ENCODE measurements at places on chromosomes 7 and 10.

- DNase-seq: no peak
These were observed 70.3 kb upstream of the NMT2 start for GRCh38 chr10:15238555-15239335.

- DNase-seq: no peak
These were observed 116.2 kb downstream of the AVL9 start for GRCh38 chr7:32611201-32612099.

GRCh38 chr7:139777948-139778841 is at the start of gene HIPK2:
HIPK2 (minus strand) TSS chr7:139777998; CDS start chr7:139777623, 375 bp downstream.
- DNase-seq: no peak

DNA sequence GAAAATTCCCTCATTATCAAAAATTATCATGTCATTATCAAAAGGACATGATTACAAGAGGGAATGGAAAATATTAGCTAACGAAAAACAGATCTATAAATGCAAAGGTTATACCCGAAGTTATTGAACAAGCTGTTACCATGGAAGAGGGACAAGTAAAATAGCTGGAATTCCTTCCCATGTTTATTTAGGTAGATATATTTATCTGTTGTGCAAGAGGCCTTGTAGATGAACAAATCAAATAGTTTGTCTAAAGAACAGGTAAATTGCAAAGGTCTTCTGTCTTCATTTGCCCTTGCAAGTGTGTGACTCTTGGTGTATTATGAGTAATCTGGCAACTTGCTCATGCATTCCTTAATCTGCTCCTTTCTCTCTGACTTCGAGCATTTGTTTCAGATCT is 1170.9 kb downstream of the SORCS1 start:
- DNase-seq: no peak

DNA sequence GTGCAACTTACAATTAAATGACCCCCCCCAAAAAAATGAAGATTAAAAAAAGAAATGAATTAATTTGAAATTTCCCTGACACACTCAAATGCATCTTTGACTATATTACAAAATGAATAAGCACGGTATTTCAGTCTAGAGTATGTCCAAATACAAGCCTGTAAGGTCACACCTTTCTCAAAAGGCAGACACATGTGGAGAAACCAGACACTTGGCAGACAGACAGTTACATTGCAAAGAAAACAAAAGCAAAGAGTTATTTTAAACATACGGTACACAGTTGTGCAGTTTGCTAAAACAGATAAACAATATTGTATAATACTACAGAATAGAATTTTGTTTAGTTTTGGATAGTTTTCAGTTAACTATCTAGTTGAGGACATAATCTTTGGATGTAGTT is 153.0 kb downstream of the ATE1 start:
- no peak for DNase-seq

GRCh38 chr7:24978843-24979469 is 1.0 kb downstream of the OSBPL3 start:
- no peak for DNase-seq

GRCh38 chr7:43454936-43455518 is 127.9 kb upstream of the STK17A start:
- DNase-seq: peak; percentile 6

DNA sequence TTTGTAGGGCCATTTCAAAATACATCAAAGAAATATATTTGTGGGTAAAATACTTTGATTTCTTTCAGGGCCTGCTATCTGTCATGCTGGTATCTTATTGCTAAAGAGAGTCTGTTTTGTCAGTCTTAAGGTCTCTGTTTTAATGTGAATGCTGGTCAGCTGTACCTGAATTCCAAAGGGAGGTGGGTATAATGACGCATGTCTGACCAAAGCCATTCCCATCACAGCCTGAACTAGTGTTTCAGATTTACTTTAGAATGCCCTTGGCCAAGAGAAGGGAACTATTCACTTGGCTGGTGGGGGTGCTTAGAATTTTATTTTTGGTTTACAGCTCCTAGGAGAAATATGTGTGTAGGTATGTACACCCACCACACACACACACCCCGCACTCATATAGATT is 30.6 kb upstream of the MYL10 start:
- DNase-seq: no peak

DNA sequence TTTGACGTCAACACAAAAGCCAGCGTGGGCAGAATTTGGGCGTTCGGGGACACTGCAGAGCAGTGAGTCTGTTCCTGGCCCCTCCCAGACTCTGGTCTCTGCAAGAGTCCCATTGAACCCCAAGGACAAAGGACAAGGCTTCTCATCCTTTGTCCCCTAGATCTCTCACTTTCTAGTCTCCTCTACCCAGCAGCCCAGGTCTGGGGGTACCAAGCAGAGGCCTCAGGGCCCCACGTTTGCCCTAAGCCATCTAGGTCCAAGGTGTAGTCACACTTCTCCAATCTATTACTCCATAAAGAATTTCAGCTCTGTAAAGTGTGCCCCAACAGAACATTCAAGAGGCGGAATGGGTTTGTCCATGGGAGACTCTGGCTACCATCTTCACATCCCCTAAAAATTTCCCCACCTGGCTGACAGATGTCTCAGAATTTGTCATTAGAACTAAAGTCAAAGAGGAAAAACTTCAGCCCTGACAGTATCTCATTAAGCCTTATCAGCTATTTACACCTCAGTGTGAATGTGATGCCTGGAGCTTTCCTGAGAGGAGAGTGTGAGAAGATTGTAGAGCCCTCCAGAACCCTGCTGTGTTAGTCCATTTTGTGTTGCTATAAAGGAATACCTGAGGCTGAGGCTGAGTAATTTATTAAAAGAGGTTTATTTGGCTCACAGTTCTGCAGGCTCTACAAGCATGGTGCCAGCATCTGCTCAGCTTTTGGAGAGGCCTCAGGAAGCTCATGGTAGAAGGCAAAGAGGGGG is 81.4 kb upstream of the HABP2 start:
- no peak for DNase-seq

DNA sequence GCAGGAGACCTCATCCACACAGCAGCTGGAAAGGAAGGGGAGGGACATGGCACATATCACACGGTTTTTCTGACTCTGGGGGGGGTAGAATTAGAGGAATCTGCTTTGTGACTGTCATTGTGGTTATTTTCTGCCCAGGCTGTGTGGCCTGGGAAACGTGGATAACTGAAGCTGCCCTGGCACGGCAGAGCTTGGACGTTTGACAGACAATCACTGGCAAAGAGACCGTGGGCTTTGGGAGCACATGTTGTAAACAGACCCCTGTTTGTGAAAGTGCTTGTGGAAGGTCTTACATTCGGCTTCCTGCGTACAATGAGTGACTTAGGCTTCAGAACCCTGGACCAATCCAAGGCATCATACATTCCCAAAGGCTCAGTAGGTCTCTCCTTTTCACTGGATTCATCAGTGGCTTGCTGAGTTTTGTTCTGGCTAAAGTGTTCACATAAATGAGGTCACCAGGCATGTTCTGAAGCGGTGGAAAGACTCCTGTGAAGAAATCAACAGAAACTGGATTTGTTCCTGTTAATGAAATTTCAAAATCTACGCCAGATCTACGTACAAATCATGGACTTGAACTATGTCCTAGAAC is 188.2 kb downstream of the TEX36 start:
- no peak for DNase-seq

- no peak for DNase-seq
These were observed 260.6 kb downstream of the KCNMA1 start for GRCh38 chr10:77377034-77377433.

- no peak for DNase-seq
These were observed 582.8 kb upstream of the NRP1 start for GRCh38 chr10:33917069-33917780.

GRCh38 chr10:84374455-84374854 is 46.1 kb downstream of the CCSER2 start:
- no peak for DNase-seq

- DNase-seq: no peak
These were observed 307.2 kb downstream of the TCERG1L start for GRCh38 chr10:131004276-131004675.

GRCh38 chr10:6514180-6514579 is 65.9 kb downstream of the PRKCQ start:
- no peak for DNase-seq

- DNase-seq: no peak
These were observed 94.1 kb upstream of the PCBD1 start for GRCh38 chr10:70982443-70982842.

GRCh38 chr10:126598009-126598408 is 72.5 kb downstream of the C10orf90 start:
- DNase-seq: no peak

DNA sequence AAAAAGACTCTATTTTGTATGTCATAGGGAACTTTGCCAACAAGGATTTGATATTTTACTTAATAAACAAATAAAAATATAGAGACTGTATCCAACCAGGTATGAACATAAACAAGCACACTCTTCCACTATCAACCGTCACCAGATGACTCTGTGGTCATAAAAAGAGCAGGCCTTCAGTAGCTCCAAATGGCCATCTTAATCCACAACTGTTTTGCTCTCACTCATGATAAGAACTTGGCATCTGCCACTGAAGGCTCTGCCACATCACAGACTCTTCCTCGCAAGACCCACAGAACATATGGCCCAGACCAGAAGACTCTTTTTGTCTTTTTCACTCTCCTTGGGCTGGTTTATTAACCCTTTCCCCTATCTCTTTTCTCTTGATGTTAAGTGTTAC is 98.7 kb upstream of the POM121L12 start:
- no peak for DNase-seq

- no peak for DNase-seq
These were observed 553.0 kb downstream of the KCNMA1 start for GRCh38 chr10:77084431-77085144.

- DNase-seq: no peak
These were observed 114.9 kb downstream of the IPMK start for GRCh38 chr10:58152673-58153263.

GRCh38 chr10:17766731-17767130 is 14.7 kb downstream of the TMEM236 start:
- no peak for DNase-seq

- no peak for DNase-seq
These were observed 18.7 kb upstream of the CBLL1 start for GRCh38 chr7:107725138-107725740.

DNA sequence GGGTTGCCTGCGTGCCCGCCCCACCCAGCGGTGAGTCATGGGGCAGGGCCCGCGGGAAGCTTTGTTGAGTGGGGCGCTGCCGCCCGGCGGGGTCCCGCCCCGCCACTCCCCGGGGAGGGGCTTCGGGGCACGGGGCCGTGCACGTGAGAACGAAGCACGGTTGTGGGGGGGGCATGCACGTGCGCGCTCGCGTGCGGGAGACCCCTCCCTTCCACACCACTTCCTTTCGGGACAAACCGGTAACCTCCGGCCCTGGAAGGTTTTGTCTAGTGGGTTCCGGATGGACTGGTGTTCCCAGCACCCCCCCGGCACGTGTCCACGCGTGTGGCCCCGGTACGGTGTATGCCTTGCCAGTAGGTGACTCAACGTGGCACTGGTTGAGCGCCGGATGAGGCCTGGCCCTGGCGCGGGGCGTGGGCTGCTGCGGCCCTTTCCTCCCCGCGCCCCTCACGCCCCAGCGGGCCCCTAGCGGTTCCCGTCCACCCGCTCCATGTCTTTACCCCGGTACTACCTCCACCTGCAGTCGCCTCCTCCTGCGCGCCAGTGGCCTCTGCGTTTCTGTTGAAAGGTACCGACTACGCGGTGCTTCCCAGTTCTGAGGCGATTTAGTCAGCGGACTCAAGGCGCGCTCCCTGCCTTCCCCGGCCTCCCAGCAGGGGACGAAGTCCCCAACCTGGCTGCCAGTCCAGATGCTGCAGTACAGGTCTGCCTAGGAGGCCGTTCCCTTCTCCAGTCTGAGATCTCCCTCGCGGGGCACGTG is 3.1 kb downstream of the ADIRF start:
- no peak for DNase-seq

- DNase-seq: no peak
These were observed 174.4 kb downstream of the ELFN1 start for GRCh38 chr7:1844336-1844950.

GRCh38 chr7:143934526-143935325 is at the start of gene OR2F2:
OR2F2 (plus strand) TSS chr7:143935233; CDS start chr7:143935233, 0 bp downstream.
- DNase-seq: no peak

DNA sequence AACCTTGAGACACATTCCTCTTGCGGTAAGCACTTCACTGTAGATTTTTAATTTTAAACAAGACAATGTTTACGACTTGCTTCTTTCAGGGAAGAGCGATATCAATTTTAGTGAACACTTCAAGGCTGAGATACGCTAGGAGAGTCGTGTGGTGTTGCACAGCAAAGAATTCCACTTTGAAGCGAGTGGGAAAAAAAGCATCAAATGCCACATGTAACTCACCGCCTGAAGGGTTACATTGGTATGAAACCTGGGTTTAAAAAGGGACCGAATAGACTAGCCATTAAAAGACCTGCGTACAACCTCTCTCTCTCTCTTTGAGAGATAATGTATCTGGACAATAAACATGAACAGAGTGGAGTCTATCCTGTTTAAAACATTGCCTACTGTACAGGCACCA is 68.8 kb upstream of the ATRNL1 start:
- DNase-seq: no peak

GRCh38 chr10:127937915-127938463 is 31.1 kb downstream of the PTPRE start:
- no peak for DNase-seq

DNA sequence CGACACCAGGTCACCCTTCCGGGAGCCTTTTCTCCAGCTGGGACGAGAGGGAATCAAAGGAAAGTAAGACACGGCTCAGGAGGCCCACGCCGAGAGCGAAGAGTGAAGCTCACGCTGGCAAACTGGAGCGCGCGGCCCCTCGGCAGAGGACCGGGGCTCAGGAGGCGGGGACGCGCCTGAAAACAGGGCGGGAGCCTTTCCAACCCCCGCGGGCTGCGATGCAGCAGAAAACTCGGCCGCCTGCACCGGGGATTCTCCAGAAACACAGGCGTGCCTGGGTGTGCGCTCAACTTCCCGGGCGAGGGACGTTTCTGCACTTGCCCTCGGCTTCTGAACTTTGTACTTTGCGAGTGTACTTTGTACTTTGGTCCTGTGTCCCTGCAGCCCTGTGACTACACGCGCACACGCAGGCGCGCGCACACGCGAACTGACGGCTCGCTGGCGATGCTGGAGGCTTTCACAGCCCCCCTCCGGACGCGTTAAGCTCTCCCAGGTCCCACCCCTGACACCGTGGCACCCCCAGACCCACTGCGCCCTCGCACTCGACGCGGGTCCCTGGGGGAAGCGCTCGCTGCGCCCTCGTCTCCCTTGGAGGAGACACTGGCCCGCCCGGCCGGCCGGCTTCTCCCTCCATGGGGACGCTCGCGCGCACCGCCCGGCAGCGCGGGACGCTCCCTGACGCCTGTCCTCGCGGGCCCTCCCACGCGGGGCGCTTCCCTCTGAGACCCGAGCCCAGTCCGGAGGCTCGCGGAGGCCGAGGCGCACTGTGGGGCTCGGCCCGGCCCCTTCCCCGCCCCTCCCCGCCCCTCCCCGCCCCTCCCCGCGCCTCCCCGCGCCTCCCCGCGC is 588 bp upstream of the PAOX start:
- no peak for DNase-seq

DNA sequence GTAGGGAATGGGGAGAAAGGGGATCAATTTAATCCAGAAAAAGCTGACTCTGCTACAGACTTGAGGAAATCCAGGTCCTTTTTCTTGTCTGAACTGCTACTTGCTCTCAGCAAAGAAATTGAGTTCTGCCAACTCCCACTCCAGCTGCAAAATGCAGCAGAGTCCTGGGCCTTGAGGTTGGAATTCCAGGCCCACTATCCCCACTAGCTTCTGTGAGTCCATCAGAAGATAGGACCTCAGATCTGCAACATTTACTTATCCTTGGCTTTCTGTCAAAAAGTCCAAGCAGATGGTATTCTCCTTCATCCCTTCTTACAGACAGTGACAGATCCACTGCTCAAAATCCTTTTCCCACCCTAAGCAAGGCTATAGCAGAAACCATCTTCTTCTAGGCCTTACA is 219.2 kb downstream of the ARHGAP12 start:
- DNase-seq: no peak

All from SK-N-MC (cell line).